DMS79 treated with DMSO at 0.1 percent for 48 hours (cell line): ENCODE measurements at places on chromosomes 3 and 15.

DNA sequence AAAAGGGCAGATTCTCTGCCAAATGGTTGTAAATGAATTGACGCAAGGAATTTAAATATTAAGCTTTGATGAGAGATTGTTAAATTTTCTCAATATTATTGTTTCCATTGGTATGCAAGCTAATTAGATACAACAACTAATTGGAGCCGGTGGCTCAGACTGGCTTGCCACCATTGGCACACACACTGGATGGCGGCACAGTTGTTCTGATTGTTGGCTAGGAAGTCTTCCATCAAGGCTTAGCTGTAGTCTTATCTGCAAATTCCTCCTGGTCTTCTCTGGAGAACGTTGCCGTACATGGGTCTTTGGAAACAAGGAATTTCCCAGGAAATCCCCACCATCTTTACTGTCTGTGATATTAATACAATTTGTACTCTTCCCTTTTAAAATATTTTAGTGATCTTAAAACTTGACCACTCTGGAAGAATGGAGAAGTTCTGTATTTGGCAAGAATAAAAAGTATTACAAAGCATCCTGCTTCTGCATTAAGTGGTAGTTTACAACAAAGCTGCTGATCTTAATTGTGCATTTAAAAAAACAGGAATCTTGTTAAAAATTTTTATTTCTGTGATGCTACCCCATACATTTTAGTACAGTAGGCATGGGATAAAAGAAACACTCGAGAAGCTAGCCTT is 126.5 kb downstream of the UBE2E2 start:
- no peak for DNase-seq

GRCh38 chr3:28841441-28841840 is 439.4 kb upstream of the RBMS3 start:
- DNase-seq, result no peak

DNA sequence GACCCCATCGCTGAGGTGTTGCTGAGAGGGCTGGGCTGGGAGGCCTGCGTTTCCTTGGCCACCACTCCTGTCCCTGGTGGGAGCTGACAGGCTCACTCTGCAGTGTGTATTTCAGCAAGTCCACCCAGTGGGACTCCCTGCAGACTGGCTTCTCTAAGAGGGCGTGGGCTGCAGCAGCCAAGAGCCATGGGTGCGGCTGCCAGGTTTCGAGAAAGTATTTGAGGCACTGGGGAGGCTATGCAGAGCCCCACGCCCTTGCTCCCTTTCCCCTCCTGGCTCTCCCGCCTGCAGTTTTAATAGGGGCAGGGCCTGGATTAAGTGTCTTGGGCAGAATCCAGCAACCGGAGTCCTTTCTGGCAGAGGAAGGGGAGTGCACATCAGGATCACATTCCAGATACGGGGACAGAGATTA is 242.1 kb downstream of the THSD4 start:
- no peak for DNase-seq

GRCh38 chr3:36393563-36393962 is 13.3 kb downstream of the STAC start:
- no peak for DNase-seq

GRCh38 chr3:149628957-149629670 is 28.7 kb downstream of the WWTR1 start:
- DNase-seq, result no peak

DNA sequence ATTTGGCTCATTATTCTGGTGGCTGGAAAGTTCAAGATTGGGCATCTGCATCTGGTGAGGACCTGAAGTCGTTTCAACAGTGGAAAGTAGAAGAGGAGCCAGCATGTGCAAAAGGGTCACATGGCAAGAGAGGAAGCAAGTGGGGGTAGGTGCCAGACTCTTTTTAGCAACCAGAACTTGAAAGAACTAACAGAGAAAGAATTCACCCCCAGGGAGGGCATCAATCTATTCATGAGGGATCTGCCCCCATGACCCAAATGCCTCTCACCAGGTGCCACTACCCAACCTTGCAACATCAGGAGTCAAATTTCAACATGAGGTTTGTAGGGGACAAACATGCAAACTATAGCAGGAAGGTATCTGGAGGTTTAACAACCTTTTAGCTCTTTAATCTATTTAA is 10.3 kb upstream of the RYK start:
- no peak for DNase-seq

- DNase-seq, result no peak
These were observed 13.6 kb downstream of the IGDCC4 start for GRCh38 chr15:65409036-65409631.

- DNase-seq, result no peak
These were observed 1.8 kb upstream of the LAMB2 start for GRCh38 chr3:49134471-49135265.

- DNase-seq, result no peak
These were observed 687.4 kb upstream of the CFAP20DC start for GRCh38 chr3:59737241-59737640.

GRCh38 chr3:42851228-42851834 is 24.3 kb downstream of the CYP8B1 start:
- DNase-seq, result no peak

DNA sequence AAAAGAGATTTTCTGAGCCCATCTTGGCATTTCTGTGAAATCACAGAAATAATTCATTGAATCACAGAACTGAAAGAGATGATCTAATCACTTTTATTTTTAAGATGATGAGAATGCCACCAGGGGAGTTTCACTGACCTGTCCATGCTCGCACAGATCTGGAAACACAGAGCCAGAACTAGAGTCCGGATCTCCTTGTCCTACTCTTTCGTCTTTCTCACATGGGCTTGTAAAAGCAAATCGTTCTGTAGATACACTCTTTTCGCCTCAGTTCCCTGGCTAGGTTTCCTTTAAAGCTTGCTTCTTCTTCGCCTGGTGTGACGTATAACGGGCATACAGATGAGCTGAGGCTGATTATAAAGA is 122.5 kb upstream of the SPRED1 start:
- no peak for DNase-seq

- no peak for DNase-seq
These were observed 179.4 kb downstream of the GBE1 start for GRCh38 chr3:81581966-81582599.

GRCh38 chr3:49602877-49603411 is 48.7 kb downstream of the BSN start:
- no peak for DNase-seq

DNA sequence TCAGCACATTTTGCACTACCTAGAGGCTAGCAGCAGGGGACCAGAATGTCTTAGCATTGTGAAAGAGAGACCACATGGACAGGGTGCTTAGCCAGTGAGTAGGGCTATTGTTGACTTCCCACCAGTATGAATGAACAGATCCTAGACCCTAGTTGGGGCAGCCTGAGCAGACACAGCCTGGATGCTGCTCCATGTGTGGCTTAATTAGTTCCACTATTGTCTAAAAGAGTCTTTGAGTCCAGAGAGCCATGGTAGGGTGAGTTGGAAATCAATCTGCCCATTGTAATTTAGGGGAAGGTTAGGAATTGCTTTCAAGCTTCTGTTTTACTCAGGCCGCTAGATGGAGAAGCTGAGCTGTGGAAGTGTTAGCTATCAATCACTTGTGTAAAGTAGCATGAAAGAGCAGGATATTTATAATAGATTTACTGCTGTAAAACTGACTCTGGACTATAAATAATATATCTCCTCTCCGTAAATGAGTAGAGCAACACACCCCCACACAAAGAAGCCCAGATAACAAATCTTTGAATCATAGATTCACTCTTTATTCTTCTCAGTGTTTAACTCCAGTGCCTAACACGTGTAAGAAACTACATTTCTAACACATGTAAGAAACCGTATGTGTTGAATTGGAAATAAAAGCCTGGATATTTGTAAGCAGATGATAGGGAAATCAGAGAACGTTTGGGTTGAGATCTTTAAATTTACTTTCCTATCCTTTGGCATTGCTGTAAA is 4.1 kb upstream of the GCSAM start:
- DNase-seq, result peak; percentile 3

- no peak for DNase-seq
These were observed 109.5 kb downstream of the VGLL4 start for GRCh38 chr3:11534011-11534792.

- no peak for DNase-seq
These were observed 5.8 kb upstream of the CXCR6 start for GRCh38 chr3:45937206-45938042.

DNA sequence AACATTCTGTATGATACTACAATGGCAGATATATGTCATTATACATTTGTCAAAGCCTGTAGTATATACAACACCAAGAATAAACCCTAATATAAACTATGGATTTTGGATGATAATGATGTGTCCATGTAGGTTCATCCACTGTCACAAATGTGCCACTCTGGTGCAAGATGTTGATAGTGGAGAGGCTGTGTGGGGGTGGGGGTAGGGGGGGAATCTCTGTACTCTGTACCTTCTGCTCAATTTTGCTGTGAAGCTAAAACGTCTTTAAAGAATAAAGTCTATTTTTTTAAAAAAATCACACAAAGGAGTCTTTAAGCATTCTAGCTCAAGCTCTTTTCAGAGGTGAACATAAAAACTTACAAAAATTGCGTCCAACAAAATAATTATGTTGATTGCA is 88.2 kb upstream of the ABI3BP start:
- DNase-seq, result no peak

- DNase-seq, result no peak
These were observed 101.2 kb upstream of the PTX3 start for GRCh38 chr3:157335233-157336076.

DNA sequence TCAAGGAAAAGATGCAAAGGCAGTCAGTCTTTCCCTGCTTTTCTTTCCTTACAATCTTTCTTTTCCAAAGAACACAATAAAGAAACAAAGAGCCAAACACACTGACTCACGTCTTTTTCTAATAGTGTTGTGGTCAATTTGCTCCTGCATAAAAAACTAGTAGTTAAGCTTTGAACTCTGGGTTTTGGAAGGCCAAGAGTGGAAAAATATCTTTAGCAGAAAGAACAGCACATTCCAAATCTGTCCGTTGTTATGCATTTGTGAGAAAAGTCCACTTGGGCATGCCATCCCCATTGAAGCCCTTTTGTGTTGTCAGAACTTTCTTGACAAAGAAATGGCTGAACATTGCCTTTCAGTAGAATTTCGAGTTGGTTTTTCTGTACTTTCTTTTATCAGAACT is 18.2 kb downstream of the COL8A1 start:
- DNase-seq, result no peak

DNA sequence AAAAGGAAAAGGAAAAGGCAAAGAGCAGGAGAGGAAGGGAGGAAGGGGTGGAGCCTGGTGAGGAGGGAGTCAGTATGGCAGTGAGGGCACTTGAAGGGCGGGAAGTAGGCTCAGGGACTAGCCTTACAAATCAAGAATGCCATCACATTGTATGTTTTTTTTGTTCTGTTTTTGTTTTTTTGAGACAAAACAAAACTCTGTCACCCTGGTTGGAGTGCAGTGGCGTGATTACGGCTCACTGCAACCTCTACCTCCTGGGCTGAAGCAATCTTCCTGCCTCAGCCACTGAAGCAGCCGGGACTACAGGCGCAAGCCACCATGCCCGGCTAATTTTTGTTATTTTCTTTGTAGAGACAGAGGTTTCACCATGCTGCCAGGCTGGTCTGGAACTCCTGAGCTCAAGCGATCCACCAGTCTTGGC is 10.5 kb upstream of the PIK3CB start:
- no peak for DNase-seq

- DNase-seq, result peak; percentile 82
These were observed 54.8 kb upstream of the ATP2C1 start for GRCh38 chr3:130838898-130839600.

GRCh38 chr3:168049367-168049974 is 46.3 kb downstream of the GOLIM4 start:
- no peak for DNase-seq

DNA sequence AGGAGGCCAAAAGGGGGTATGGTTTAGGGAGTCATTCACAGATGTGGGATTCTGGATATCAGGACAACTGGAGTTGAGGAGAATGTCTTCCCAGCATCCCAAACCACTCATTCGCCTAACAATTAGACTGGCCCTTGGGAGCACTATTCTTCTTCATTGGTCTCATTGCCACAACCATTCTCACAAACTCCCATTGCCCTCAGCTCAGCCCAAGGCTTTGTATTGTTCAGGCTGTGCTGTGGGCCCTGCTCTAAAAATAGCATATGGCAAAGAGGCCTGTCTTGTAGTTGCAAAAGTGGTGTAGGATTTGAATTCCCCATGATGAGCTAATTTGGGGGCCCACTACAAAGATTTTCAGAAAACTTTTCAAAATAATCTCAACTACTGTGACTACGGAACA is 6.3 kb upstream of the ADAMTS9 start:
- no peak for DNase-seq

DNA sequence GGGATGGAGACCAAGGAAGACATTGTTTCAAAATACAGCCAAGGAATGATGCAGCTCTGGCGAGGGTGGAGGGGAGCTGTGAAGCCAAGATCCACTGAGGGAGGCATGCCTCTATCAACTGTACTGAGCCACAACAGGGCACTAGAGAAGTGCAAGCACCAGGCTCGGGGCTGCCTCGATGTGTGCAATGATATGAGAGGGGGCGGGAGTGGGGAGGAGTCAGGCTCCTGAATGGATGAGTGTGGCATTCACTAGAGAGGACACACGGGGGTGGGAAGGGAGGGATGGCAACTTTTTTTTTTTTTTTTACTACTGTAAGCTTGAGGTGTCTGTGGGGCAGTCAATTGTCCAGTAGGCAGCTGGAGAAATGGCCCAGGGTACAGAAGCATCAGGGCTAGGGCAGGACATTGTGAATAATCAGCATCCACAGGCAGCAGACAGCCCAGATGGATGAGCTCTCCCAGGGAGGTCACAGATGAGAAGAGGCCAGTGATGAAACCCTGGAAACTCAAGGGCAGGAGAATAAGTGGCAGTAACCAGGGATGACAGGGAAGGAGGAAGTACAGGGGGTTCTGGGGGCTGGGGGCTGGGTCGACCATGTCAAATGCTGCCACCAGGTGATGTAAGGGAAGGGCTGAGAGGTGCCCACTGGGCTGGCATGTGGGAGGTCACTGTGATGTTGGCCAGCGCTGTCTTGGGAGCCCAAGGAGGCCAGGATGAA is 5.9 kb downstream of the STOML1 start:
- no peak for DNase-seq

GRCh38 chr15:41648770-41649169 is 11.4 kb upstream of the MGA start:
- DNase-seq, result no peak

- no peak for DNase-seq
These were observed 150.7 kb downstream of the TMCO5A start for GRCh38 chr15:38085114-38085513.

DNA sequence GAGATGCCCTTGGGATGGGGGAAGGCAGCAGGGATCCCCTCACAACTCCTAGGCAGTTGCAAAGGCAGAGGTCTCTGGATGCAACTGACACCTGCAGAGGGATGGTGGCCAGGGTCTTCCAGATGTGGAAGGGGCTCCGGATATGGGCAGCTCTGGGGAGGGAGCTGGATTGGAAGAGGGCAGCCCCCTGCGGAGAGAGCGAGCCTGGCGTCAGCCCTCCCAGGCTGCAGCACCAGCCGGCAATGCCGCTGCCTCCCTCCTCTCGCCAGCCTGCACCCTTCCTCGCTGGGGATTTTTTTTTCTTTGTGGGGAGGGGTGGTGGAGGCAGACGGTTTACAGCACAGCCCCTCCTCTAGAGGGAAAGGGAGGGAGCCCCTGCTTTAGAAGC is 1.6 kb downstream of the INSYN1 start:
- no peak for DNase-seq
